ENCODE measurements at places on chromosomes 6 and 20.

DNA sequence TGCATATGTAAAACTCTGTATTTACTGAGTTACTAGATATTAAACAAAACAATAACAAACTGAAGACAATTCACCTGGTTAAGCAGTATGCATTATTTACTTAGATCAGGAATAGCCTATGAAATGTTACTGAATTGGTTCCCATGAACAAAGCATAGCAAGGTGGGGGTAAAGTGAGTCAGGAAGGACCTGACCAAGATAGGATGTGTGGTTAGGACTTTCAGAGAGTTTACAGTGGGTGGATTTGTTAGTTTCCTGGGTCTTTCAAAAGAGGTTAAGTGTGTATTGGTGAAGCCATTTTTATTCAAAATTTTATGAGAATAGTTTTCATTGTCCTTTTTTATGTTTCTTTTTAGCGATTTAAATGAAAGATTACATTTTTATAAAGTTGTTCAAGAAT lies 32.9 kb downstream of the TBPL1 start:
- DNase-seq = no peak

DNA sequence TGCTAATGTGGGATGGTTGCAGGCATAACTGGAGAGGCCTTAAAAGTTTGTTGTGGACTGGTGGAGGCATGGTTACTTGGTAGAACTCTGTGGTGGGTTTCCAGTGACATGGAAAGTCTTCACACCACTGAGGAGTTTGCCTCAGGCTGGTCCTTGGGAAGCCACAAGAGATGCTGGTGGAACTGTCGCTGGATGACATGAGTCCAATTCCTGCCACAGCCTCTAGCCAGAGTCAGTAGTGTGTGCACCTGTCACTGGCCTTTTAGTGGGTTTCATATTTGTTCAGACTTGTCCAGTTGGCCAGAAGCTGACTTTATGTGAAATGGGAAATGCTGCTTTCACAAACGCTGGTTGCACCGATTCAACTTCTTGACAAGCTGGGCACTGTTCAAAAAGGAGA lies 13.7 kb upstream of the SRSF12 start:
- no peak for DNase-seq

DNA sequence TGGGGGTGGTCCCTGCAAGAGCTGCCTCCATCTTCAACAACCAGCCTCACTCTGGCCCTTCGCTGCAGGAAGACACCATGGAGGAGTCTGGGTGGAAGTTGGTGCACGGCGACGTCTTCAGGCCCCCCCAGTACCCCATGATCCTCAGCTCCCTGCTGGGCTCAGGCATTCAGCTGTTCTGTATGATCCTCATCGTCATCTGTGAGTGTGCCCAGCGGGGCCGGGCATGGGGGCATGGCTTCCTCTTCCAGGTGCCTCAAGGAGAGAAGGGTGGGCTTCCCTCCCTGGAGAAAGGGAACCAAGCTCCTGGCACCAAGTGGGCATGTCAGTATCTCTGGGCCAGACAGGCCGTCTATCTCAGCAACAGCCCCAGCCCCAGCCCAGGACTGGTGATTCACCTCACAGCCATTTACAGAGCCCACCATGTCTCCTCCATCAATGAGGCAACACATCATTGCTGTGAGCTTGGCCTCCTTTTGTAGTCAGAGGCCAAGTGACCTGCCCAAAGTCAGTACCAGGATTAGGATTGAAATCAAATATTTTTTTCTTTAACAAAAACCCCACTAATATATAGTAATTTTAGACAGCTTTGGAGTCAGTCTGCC lies 40.2 kb downstream of the TM9SF4 start:
- no peak for DNase-seq

DNA sequence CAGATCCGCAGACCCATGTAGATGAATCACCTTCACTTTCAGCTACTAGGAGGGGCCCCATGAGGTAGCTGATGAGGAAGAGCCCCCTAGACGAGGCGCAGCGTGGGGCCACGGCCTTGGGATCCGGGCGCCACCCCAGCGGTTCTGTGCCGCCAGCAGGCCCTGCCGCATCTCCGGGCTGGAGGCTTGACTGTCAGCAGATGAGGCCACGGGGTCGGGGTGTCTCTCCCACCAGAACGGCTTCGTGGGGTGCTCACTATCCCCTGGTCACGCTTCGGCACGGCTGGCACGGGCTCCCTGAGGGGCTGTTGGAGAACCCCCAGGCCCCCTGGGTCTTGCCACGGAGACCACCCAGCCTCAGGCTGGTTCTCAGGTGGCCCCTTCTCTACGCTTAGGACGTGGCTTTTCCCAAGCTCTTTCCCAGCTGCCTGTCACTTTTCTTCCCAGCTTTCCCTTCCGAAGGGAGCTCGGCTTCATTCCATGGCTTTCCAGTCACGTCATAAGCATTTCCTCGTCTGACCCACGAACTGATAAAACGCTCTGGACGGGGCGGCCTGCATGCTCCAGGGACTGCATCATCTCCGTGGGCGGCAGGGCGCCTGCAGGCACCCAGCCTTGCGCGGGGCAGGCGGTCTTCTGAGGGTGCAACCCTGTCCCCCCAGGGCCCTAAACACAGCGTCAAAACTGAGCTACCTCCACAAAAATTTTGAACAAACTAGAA lies 85.9 kb downstream of the THBS2 start:
- no peak for DNase-seq

GRCh38 chr6:14767226-14767625 lies 478.6 kb upstream of the JARID2 start:
- DNase-seq = no peak

DNA sequence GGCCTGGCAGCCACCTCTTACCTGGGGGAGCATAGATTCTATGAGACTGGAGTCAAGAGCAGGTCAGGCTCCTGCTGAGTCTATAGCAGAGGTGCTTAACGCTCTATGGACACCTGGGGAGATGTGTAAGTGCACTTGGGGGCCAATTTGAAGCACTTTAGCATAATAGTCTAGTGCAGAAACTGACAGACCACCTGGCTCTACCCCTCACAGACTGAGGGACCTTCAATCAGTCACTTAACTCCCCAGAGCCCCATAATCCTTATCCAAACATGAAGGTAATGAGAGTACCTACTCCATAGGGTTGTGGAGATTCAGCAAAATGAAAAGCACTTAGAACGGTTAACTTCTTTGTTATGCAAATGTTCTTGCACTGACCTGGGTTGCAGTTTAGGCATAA lies 87.3 kb upstream of the SLC22A16 start:
- no peak for DNase-seq

- DNase-seq = no peak
Observed at GRCh38 chr6:2222275-2222842, 23.0 kb downstream of the GMDS start.

GRCh38 chr6:31350196-31351032 lies 6.6 kb downstream of the HLA-B start:
- no peak for DNase-seq

GRCh38 chr6:139777202-139777970 lies 402.9 kb upstream of the CITED2 start:
- DNase-seq = no peak

- DNase-seq = no peak
Observed at GRCh38 chr6:68256391-68256790, 378.7 kb upstream of the ADGRB3 start.

GRCh38 chr6:5638666-5639065 lies 368.1 kb downstream of the NRN1 start:
- no peak for DNase-seq

DNA sequence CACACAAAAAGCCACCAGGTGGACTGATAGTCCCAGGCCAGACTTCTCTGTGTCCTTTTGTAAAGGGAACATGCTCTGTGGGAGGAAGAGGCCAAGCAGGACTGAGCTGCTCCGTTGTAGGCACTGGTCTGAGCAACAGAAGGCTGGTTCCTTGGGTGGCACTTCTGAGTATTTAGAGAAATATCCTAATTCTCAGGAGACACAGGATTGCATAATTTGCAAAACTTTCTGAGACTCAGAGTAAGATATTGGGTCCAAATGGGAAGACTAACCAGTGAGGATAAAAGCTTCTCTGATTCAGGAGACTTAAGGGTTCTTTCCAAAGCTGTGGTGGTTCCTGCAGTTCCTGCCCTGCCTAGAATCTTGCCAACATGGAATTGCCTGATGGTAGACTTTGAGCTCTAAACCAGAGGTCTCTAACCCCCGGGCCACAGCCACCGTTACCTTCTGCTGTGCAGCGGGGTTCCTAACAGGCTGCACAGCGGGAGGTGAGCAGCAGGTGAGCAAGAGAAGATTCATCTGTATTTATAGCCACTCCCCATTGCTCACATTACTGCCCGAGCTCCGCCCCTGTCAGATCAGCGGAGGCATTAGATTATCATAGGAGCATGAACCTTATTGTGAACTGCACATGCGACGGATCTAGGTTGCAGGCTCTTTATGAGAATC lies 107.0 kb downstream of the OLIG3 start:
- no peak for DNase-seq

DNA sequence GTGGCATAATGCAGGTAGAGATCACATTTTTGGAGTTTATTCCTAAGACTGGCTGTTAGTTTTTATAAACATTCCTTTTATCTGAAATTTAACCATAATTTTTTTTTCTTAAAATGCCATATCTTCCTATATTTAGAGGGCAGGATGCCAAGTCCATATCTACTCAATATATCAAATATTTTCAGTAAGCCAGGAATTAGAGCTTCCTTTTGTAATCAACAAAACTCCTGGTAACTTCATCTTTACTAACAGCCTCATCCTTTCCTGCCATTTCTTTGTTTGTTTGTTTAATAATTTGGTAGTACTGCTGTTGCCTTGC lies 136.3 kb downstream of the OLIG3 start:
- DNase-seq = no peak

GRCh38 chr20:59618131-59618530 lies 13.8 kb downstream of the PHACTR3 start:
- DNase-seq = no peak

DNA sequence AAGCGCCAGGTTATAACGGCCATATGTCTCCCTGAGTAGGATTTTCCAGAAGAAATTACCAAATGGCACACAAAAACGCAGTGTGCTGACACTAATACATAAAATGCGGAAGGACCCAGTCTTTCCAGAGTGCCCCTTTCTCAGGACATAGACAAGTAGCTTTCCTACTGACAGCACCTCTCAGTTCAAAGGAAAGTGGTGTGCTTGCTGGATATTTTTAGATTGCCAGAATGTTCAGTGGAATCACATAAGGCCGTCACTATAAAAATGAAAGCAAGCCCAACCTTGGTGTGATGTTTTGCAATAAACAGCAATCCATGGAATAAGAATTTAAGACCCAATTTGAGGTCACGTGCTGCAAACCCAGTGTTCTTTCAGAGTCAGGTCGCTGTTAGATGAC lies 135.5 kb upstream of the AGPAT4 start:
- DNase-seq = no peak

- no peak for DNase-seq
Observed at GRCh38 chr20:49705358-49705757, 8.3 kb downstream of the B4GALT5 start.
